Fibroblast of pulmonary artery (primary cell): ENCODE measurements at places on chromosomes 4 and X.

- DNase-seq: peak; percentile 21
These were observed 182.7 kb downstream of the ANK2 start for GRCh38 chr4:113232194-113232593.

DNA sequence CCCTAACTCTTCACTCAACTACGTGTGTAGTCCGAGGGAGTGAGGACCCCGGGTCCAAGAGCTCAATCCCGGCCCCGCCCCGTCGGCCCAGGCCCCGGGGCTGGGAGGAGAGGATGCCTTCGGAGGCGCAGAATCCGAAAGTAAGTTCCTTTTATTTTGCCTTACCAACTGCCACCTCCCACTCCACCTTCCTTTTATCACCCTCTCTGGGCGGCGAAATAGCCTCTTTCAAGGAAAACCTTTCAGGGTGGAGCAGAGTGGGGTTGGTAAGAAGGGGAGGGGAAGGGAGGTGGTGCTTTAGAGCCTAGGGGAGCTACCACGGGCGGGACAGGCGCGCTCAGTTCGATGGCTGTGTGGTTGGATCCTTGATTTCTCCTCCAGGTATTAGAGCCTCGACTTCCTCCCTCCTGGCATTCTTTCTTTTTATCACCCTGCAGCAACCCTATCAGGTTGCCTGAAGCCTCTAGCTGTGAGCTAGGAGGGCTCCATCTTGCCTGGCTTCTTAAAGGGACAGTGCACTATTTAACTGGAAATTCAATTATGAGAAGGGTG is 191.2 kb downstream of the RRAGB start:
- DNase-seq: peak; percentile 4

- no peak for DNase-seq
These were observed 21.5 kb downstream of the RELL1 start for GRCh38 chr4:37664696-37665095.

DNA sequence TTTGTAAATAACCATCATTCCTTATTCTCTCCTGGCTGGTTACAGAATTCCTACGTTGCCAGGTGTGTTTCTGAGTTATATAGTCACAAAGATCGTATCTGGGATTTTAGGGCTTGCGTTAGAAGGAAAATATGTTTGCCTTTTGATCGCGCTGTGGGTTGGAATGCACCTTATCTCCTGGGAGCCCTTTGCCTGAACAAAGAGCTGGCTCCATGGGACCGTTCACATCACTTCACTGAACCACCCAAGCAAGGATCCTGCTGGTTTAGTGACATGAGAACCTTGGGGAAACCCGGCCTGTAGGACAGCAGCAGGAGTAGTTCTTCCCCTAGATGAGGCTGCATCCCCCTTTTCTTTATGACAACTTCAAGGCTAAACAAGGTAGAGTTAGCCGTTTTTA is 51.6 kb downstream of the RS1 start:
- no peak for DNase-seq

DNA sequence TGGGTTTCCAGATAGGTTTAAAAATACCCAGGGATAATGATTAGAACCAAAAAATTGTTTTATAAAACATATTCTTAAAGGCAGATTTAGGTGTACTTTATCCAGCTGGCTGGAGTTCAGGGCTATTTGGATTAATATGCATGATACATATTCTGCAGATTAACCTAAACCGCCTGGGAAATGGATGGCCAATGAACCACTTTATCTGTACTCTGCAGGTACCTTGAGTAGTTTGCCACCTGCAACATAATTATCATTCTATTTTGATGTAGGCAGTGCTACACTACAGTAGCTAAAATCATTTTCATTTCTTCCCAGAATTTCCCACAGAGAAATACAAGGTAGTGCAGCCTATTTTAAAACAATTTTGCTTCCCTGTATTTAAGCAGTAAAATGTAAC is 683.2 kb upstream of the GNPDA2 start:
- no peak for DNase-seq

DNA sequence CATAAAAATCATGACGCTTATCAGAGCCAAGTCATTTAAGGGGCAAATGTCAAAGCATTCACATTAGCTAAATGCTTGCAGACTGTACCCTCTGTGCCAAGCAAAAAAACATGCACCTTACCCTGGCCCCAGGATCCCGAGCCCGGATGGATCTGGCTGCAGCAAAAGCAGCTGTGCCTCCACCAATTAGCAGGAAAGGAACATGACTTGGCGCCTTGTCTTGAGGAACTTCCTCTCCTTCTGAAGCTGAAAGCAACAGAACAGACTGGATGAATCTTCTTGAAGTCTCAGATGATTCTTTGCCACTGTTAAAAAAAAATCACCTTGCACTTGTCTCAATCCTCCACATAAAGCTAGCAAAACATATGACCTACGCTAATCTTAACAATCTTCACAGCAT is 18.0 kb downstream of the AIFM1 start:
- DNase-seq: no peak

GRCh38 chr4:25096981-25097443 is 63.2 kb downstream of the SEPSECS start:
- DNase-seq: no peak

- DNase-seq: peak; percentile 4
These were observed 223.0 kb upstream of the EPHA5 start for GRCh38 chr4:65893271-65893670.

- no peak for DNase-seq
These were observed 209.8 kb downstream of the RTL9 start for GRCh38 chrX:110568441-110568840.

DNA sequence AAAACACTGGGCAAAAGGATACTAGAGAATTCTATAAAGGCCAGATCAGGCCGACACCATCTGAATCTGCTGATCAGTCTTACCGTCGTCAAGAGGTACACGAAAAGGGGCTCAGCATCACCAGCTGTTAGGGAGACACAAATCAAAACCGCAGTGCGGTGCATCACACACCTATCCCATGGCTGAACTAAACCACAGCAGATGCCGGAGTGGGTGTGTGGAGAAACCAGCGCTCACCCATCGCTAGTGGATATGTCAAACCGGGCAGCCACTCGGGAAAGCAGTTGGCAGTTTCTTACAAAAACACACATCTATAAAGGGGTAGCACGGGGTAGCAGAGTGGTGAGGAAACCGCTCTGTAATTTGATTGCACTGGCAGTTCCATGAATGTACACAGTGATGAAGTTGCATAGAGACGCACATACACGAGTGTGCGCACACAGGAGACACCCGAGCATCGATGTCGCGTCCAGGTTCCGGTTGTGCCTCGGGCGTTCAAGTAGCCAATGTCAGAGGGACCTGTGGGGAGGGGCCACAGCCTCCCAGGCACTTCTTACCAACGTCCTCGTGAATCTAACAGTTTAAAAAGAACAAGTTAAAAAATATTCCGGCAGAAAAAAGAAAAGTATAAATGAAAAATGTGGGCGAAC is 23.1 kb upstream of the CCNQ start:
- no peak for DNase-seq

DNA sequence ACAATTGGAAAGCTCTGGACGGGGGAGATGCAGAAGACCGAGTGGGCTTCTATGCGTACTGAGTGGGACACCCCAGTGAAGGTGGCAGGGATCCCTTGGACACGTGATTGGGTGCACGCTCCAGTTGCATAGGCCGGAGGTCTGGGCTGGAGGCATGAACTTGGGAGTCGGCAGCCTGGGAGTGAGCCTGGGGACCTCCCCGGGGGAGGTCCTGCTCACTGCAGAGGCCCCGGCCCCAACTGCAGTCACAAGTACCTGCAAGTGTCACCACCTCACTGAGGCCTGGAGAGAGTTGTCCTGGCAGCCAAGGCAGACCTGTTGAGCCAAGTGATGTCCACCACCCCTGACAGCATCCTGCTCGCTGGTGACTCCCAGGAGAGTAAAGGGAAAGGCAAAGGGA is 49.3 kb upstream of the HMX1 start:
- no peak for DNase-seq

- peak; percentile 3 for DNase-seq
These were observed 357 bp upstream of the ETNPPL start for GRCh38 chr4:108763226-108763593.

GRCh38 chr4:168441412-168441811 is 38.9 kb downstream of the DDX60L start:
- DNase-seq: no peak
